Effector CD4-positive, alpha-beta T cell (primary cell): ENCODE measurements at places on chromosomes 11 and 22.

GRCh38 chr11:134228625-134229024, 4.2 kb downstream of the VPS26B start:
- no peak for DNase-seq

- DNase-seq = no peak
Observed at GRCh38 chr11:61071913-61072312, 30.4 kb upstream of the CD5 start.

- no peak for DNase-seq
Observed at GRCh38 chr11:35464308-35464707, 45.0 kb upstream of the SLC1A2 start.

DNA sequence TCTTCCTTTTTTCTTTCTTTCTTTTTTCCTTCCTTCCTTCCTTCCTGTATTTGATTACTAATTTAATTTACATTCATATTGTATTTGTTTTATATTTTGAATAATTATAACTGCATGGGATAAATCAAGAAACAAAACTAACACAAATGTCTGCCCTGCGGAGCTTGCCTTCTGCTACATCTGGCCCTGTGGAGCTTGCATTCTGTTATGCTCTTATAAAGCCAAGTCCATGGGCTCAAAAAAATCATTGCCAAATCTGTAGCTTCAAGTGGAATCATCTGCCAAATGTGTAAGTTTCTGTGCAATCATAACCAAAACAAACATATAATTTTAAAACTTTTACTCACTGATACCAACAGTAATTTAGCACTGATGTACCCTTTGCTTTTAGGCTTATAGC, 8.0 kb upstream of the OR52J3 start:
- DNase-seq = no peak

GRCh38 chr11:92376146-92376599, 151.6 kb downstream of the FAT3 start:
- DNase-seq = no peak

DNA sequence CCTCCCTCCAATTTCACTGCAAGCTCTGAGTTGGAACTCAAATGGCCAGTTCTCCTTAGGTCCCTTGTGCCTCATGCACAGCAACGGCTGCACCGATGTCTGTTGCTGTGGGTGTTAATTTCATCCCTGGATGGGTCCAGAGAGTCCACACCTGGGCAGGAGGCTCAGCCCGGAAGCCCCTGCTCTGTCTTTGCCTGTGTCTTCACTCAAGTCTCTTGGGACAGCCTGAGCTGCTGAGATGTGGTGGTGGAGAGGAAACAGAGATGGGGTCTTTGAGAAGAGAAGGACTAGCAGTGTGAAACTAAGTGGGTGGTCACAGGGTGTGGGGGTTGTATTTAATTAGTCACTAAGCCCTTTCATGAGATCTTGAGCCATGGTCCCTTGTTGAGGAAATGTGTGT, 109.3 kb downstream of the NECTIN1 start:
- DNase-seq = no peak

- DNase-seq = no peak
Observed at GRCh38 chr11:34176751-34177209, 71.4 kb downstream of the NAT10 start.

GRCh38 chr11:94774345-94774744, 6.2 kb downstream of the AMOTL1 start:
- DNase-seq = no peak
